ENCODE measurements at places on chromosomes 3 and 15. TPM values are rescaled to one million over a fixed set of nuclear protein-coding genes. Genes with fewer than 3 reads are reported as not detected.

Gene SERINC4
- total RNA-seq = not detected

Gene CEP19
- total RNA-seq = 3.2 TPM

Gene EPHB3
- total RNA-seq = 4.0 TPM

- peak overlapping the region; percentile 70 for H3K27ac ChIP-seq
- H3K4me1 ChIP-seq = peaks cover 45% of the 10 kb centered on the region
- peaks cover 4% of the 10 kb centered on the region for H3K36me3 ChIP-seq
Observed at GRCh38 chr15:67080900-67081431, 15.6 kb downstream of the SMAD3 start.

Gene IMPG2
- total RNA-seq = 0.26 TPM

DNA sequence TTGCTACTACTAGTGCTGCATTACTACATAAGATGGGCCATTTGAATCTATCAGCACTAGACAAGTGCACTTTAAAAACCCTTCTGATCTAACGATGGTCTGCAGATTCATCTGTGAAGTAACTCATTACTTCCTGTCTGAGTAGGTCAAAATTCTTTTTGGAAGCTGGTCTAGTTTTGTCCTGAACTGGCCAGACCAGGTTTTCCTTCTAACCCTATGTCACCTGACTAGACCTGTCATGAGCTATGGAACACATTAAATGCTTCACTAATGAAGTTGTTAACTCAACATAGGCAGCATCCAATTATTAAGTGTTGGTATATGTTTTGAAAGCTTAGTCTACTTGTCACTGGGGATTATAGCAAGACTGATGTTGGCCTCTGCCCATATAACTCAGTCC is 10.1 kb upstream of the RBM5 start:
- H3K27me3 ChIP-seq = no peaks in the 10 kb centered on the region
- H3K36me3 ChIP-seq = peaks cover 44% of the 10 kb centered on the region
- H3K4me1 ChIP-seq = no peaks in the 10 kb centered on the region
- DNase-seq = peak; percentile 5

DNA sequence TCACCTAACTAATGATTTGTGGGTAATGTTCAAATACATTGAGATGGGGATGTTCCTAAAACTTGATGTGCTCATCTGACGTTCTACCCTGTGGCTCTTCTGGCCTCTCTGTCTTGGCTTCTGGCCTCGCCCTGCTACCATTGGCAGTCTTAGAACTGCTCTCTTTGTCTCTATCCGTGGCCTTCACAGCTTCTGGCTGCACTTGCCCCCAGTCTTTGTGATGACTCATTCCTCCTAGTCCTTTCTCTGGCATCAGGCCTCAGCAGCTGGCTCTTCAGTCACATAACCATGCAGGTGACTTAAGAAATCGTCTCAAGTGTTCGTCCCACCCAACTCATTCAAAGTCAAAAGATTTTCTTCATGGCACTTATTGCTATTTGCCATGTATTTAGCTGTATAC is 188.1 kb downstream of the BBX start:
- no peaks in the 10 kb centered on the region for H3K27me3 ChIP-seq
- peaks cover 31% of the 10 kb centered on the region for H3K36me3 ChIP-seq
- H3K4me1 ChIP-seq = peaks cover 12% of the 10 kb centered on the region
- H3K4me3 ChIP-seq = no peak overlapping the region

- DNase-seq = no peak
- H3K4me1 ChIP-seq = peaks cover 6% of the 10 kb centered on the region
- no peaks in the 10 kb centered on the region for H3K27me3 ChIP-seq
- peaks cover 43% of the 10 kb centered on the region for H3K36me3 ChIP-seq
- no peak overlapping the region for H3K4me3 ChIP-seq
Observed at GRCh38 chr3:70990723-70991122, 592.8 kb downstream of the FOXP1 start.

Gene SPTBN5
- total RNA-seq = 1.1 TPM

DNA sequence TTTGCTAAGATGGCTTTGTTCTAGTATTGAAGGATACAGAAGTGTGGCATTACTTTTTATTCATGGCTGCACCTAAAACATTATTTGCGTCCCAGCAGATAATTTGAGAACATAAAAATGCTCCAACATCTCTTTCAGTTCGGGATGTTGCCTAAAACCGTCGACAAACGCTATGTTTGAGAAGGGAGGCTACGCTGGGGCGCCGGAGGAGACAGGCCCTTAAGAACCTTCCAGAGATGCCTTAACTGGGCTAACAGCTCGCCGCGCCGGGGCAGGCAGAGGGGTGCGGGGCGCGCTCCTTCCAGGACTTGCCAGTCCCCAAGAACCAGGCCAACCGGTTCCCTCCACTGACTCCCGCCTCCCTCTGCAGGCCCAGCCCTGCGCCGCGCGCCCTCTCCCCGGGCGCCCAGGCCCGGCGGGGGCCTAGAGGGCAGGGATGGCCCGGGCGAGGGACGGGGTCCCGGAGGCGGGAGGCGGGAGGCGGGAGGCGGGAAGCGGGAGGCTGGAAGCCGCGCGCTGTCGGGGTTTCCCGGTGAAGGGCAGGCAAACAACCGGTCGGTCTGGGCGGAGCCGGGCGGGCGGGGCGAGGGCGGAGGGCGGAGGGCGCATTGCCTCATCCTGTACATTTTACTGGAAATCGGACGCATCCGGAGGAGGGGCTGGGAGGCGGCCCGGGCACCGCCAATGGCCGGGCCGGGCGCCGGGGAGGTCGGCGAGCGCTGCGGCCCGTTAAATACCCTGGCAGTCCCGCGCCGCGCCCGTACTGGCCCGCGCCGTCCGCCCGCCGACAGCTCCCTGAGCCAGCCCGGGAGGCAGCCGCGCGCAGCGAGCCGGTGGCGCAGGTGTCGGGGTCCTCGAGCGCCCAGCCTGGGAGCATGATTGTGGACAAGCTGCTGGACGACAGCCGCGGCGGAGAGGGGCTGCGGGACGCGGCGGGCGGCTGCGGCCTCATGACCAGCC is at the start of gene NFKBIZ:
TSS of gene NFKBIZ (plus strand) at position 761 of the 960 bp plus-strand sequence. CDS start at position 876, 115 bp downstream.
- peaks cover 47% of the 10 kb centered on the region for H3K36me3 ChIP-seq
- DNase-seq = peak; percentile 93
- no peaks in the 10 kb centered on the region for H3K27me3 ChIP-seq
- H3K27ac ChIP-seq = peak within 1 kb of the TSS; percentile 99
- H3K4me3 ChIP-seq = peak within 1 kb of the TSS; percentile 94

Gene THAP10
- total RNA-seq = 4.0 TPM
